Fibroblast of the aortic adventitia (primary cell): ENCODE measurements at places on chromosomes 2 and 18. TPM values are rescaled to one million over a fixed set of nuclear protein-coding genes. Genes with fewer than 3 reads are reported as not detected.
A peak's percentile ranks its signal among the peaks of the same experiment; 100 is the strongest.

- DNase-seq, result no peak
Measured at GRCh38 chr2:199751492-199752120, 99.4 kb downstream of the FTCDNL1 start.

GRCh38 chr2:136051001-136051724 is 65.7 kb upstream of the DARS1 start:
- no peak for DNase-seq

FIGN gene
- total RNA-seq, result 2.5 and 4.1 TPM in 2 replicates

ARHGAP28 gene
- total RNA-seq, result 11.9 and 221 TPM in 2 replicates

SPATS2L gene
- total RNA-seq, result 40.7 and 117 TPM in 2 replicates

DNA sequence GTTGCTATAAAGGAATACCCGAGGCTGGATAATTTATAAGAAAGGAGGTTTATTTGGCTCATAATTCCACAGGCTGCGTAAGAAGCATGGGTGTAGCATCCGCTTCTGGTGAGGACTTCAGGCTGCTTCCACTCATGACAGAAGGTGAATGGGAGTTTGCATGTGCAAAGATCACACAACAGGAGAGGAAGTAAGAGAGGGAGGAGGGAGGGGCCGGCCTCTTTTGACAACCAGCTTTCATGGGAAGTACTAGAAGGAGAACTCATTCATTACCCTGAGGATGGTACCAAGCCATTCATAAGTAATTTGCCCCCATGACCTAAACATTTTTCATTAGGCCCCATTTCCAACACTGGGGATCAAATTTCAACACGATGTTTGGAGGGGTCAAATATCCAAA is 386.8 kb upstream of the NETO1 start:
- DNase-seq, result no peak

GRCh38 chr2:110667071-110667470 is 10.8 kb downstream of the BUB1 start:
- DNase-seq, result peak; percentile 46

SMIM21 gene
- total RNA-seq, result not detected in 2 replicates

SCN1A gene
- total RNA-seq, result 0.09 and 0.16 TPM in 2 replicates

DNA sequence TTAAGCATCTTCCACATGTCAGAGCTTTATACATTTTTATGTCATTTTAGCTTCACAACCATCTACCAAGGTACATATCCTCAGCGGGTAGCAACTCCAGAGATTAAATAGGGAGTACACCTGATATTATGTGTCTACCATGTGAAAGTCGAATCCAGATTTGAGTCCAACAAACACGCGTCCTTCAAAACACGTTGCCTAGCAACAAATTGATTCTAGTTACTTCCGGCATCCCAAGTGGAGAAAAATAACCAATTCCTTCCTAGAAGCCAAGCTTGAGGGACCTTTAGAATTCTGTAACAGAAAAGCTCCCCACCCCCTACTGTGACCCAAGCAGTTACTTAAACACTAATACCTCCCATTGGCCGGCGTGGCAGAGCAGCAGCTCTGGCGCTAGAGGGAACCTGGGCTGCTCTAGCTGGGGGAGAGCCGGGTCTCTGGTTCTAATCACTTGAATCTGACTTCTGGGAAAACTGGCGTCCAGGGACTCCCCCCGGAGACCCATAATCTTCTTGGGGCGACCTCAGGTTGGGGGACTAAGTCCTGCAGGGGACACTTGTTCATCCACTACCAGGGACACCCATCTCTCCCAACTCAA is at the start of gene ERICH2:
Gene ERICH2 (plus strand): TSS at position 371 of the 598 bp plus-strand sequence. CDS start 304 bp downstream, outside the sequence.
- peak; percentile 20 for DNase-seq

DNA sequence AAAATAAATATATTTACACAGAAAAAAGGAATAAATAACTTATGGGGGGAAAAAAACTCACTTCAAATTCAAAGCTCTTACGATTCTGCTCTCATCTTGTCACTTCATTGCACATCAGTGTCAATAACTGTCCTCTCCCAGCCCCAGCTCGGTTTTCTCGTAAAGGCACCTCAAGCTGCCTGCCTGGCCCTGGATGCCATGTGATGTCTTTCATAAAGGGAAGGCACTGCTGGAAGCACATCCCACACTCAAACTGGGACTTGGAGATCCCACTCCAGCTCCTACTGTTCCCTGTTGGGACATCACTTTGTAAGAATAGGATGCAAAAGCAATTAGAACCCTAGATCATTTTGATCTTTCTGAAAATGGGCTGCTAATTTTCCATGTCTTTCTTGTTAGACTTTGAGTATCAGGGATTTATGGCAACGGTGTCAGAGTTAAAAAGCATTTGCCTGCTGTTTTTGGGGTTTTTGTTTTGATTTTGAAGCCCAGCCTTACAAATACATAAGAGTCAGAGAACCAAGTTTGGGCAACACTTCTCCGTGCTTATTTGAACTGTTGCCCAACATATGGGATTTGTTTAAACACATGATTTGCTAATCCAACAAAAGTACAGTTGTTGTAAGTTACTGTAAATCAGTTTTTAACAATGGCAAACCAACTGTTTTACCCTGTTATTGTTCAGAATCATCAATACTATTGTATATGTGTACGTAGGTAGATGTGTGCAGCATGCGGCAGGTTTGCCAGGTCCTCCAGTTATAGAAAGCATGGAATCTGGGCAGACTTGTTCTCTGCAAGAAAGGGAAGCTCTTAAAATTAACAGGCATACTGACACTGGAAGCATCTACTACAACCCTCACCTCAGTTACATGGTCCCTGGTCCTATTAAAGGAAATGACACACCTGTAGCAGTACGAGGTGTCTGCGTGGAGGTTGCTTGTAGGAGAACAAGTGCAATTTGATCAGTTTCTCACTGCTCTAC is 20.6 kb downstream of the SERTAD2 start:
- DNase-seq, result peak; percentile 78
